ENCODE measurements at places on chromosomes 6 and 20.
A peak's percentile ranks its signal among the peaks of the same experiment; 100 is the strongest.

DNA sequence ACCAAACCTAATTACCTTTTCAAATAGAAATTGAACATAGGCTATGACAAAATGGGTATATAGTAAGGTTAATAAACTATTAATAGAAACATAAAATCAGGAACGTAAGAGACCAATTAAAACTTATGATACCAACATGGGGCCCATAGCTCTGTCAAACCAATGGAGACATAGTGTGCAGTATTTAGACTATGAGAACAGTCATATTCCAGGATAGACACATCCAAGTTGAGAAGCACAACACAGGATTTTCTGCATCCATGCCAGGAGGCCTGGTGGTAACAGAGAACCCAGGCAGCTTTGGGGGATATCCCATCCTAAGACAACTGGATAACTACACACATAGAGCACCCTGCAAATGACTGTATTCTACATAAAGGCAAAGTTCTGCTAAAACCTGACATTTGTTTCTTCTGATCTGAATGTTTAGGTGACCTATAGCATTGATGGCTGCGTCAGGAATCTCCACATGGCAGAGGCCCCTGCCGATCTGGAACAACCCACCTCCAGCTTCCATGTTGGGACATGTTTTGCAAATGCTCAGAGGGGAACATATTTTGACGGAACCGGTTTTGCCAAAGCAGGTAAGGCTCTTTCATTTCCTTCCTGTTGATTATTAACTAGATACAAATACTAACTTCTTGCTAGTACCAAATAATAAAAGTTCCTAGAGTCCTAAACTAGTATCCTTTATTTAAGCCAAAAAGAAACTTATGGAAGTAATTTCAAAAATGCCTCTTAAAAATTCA lies 202.7 kb downstream of the ARHGAP18 start:
- DNase-seq, result no peak

GRCh38 chr20:33830371-33830770 lies 19.2 kb downstream of the CHMP4B start:
- peak; percentile 9 for DNase-seq

DNA sequence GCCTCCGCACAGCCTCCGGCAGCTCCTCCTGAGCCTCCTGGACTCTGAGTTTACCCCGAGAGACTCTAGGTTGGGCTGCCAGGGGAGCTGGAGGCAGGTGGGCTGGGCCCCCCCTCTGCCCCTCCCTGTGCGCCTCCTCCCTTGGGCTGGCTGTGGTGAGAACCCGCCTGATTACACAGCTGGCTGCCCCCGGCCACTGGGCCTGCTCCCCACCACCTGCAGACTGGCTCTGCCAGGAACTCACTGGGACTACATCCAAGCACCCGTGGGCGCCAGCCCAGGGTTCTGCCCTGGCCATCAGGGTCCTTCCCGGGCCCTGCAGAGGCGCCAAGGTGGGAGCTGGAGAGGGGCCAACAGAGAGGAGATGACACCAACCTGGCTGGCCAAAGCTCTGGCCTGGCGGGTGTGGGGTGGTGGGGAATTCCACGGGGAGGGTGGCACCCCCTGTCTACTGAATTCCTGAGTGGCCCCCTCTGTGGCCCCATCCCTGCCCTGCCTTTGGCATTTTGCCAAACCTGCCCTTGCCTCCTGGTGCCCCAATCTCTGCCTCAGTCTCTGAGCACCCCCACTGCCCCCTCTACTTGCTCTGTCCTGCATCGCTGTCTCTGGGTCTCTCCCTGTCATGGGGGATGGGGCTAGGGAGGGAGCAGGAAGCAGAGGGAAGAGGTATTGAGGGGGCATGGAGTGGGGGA lies 21.9 kb upstream of the CDH22 start:
- no peak for DNase-seq

DNA sequence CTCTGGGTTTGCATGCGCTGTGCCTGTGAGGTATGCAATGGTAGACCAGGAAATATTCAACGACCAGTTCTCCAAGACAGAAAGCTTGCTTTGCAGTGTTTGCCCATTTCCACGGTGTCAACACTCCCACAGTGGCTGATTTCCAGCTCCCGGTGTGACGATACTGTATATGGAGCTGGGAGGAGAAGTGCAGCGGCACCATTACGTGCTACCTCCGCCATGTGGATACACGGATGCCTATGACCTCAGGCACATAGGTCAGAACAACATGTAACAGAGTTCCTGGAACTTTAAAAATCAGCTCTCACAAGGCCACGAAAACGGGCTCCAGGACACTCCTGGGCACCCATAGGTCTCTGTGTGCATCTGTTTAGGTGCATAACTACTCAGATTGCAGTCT lies 51.1 kb downstream of the NFATC2 start:
- no peak for DNase-seq

DNA sequence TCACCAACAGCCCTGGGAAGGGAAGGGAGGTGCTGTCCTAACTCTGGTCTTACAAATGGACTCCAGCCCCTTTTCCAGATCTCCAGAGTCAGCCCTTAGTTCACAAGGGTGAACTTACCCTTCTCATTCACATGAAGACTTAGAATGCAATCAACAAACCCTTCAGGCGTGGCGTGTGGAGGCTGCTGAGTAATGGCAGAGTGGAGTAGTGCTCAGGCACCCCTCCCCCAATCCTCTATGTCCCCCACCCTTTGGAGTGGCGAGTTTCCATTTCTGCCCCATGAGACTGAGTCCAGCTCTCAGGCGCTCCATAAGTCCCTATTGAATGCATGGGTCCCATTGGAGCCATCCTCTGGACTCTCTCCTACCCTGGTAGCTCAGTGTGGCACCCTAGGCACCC lies 3.3 kb downstream of the SNAI1 start:
- DNase-seq, result no peak

- DNase-seq, result no peak
These were observed 135.0 kb downstream of the EPM2A start for GRCh38 chr6:145600299-145600698.

GRCh38 chr6:151186306-151186705 lies 53.5 kb upstream of the AKAP12 start:
- DNase-seq, result no peak

GRCh38 chr6:156175433-156175832 lies 601.7 kb upstream of the ARID1B start:
- DNase-seq, result no peak
